ENCODE measurements at places on chromosomes 2 and 18.

- peak; percentile 18 for DNase-seq
These were observed 76.3 kb upstream of the WIPF1 start for GRCh38 chr2:174673876-174674275.

GRCh38 chr2:172613040-172613439, 57.1 kb downstream of the PDK1 start:
- DNase-seq: peak; percentile 69

DNA sequence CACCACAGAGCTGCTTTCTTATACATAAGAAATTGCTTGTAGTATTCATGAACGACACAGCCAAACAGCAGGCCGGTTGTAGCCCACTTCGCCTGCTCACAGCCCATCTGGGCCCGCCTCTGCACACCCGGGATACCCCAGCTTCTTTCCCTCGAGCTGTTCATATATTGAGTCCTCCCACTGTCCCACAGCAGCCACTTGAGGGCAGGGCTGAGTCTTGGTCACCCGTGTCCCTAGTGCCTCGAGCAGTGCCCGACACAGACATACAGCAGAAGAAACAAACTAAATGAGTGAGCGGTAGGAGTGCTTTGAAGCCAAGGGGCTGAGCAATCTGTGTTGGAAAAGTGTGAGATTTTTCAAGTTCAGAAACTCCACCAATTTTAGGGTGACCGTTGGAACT, 251.4 kb downstream of the KLHL29 start:
- DNase-seq: peak; percentile 19

GRCh38 chr2:230319211-230319862, 7.7 kb upstream of the SP140L start:
- no peak for DNase-seq

DNA sequence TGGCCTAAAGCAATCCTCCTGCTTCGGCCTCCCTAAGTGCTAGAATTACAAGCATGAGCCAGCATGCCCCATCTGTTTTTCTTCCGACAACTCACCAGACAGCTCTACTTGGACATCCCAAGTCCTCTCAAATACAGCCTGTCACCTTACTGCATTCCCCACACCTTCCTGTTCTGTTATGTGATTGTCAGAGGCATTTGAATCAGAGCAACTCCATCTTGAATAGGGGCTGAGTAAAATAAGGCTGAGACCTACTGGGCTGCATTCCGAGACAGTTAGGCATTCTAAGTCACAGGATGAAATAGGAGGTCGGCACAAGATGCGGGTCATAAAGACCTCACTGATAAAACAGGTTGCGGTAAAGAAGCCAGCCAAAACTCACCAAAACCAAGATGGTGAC, 17.3 kb downstream of the ACVR1 start:
- DNase-seq: no peak

DNA sequence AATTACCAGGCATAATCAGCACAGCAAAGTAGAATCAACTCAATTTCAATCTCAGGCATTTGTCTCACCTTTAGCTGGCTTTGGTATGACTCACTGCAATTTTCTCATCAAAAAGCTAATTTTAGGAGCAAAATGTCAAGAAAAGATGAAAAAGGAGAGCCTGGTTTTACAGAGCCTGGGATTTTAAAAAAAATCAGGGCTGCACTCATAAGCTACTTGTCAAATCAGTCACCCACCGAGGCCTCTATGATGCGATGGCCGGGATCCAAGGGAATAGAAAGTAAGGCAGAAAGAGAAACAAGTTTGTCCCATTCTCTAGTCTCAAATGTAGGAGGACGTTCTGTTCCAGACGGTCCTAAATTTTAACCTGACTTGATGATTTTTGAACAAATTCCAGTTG, 170.9 kb downstream of the SOCS6 start:
- no peak for DNase-seq

- no peak for DNase-seq
These were observed 53.7 kb upstream of the SLC4A10 start for GRCh38 chr2:161570424-161571050.

GRCh38 chr2:211498551-211499205, 942.3 kb downstream of the CPS1 start:
- no peak for DNase-seq

DNA sequence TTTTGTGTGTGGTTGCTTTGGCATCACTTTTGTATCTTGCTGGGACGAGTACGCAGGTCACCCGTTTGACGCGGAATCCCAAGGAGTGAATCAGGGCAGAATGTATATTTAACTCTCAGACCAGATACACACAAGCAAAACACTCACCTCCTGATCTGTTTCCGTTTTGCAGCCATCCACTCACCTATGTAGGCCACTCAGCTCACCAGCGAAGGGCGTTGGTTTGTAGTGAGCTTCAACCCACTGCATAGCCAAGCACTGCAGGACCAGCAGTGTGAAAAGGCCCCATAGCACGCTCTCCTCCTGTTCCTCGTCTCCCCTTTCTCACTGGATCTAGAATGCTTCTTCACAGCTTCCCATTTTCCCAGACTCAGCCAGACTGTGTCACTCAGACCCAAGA, 58.3 kb downstream of the ZNF532 start:
- DNase-seq: no peak

- DNase-seq: no peak
These were observed 16.4 kb upstream of the ABCB11 start for GRCh38 chr2:169047256-169048250.

DNA sequence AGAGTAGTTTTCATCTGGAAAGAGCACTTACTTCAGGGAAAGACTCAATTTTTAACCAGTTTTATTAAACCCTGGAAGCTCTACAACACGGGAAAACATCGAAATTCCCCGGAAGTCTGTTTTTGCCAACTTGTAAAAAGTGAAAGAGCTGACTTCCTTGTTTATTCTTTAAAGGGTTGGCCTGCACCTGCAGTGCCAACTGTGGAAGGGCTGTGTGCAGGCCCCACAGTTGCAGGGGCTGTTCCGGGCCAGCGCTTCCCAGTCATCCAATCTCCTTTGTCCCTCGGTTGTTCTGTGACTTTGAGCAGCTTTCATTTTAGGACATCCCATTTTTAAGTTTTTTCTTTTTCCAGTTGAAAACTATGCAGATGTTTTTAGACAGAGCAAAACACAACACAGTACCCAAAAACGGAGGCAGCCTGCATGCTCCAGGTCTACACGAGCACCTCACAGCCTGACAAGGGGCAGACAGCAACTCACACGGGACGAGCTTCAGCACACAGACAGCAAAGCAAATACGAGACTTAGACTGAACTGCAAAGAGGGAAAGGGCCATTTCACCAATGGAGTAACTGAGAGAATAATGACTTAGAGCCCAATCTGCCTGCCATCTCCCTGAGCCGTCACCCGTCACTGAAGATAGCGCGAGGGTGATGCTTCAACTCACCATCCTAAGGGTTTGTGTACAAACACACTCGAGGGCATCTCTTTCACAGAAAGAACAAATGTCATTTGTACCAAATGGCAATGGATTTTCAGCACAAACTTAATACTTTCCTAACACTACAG, 70.6 kb downstream of the EMILIN2 start:
- no peak for DNase-seq

DNA sequence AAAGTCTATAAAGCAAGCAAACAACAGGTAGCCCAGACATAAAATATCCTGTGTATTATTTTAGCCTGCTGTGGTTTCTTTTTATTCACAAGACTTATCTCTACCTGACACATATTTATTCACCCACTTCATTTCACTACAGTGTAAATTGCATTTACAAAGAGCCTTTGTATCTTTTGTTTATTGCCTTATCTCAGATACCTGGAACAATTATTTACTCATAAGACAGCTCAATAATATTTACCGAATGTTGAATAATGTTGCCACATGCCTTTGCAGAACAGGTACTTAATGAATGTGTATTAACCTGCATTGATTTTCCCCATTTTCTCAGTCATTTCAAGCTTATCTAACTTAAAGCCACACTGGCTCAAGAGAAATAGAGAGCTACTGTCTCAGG, 603.6 kb downstream of the FBXO15 start:
- no peak for DNase-seq

DNA sequence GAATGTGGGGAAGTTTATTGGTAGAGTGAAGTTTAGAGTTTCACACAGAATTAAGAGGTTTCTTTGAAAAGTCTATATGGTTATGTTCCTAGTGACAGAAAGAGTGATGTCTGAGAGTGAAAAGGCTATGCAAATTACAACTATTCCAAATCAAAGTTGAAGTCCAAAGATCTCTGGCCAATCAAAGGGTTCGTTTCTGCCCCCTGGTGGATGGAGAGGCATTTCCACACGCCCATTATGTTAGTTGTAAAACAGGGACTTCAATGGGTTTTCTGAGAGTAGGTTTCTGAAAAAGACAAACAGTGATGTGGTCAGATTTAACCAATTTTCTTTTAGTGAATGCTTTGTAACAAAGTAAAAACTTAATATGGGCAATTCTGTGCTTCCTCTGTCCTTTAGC, 441.5 kb upstream of the POU3F3 start:
- DNase-seq: no peak

DNA sequence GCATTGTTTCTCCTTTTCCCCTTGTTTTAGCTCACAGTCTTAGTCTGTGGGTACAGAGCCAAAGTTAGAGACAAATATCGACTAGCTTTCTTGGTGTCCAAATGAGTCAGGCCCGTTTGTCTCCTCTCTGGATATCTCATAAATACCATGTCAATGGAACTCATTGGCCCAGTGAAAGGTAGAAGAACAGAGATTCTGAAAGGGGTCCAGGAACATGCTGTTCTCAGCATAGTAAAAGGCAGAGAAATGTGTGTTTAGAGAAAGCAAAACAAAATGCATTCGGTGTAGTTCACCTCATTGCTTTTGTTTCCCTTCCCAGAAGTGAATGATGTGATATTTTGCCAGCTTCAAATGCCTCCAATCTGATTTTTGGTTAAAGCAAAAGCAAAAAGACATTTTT, 238.6 kb upstream of the SLC8A1 start:
- no peak for DNase-seq

Data from fibroblast of villous mesenchyme (primary cell).